SW480 (cell line): ENCODE measurements at places on chromosomes 3 and 15.
A peak's percentile ranks its signal among the peaks of the same experiment; 100 is the strongest.

DNA sequence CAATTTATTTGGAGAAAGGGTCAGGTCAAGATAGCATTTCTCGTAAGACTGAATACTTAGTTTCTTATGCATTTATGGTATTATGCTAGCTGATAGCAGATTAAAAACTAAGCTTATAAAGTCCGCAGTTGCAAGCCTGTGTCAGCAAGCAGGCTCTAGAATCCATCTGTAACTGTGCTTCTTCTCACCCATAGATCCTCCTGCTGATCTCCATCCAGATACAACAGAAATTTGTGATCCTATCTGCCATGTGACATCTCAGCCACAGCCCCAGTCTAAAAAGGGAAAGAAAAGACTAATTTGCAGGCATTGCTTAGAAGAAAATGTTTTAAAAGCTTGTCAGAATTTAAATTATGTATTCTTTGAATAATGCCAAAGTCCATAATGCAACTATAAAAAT is 265.4 kb upstream of the CCDC54 start:
- DNase-seq = no peak

- DNase-seq = no peak
These were observed 172.5 kb downstream of the POTEB3 start for GRCh38 chr15:21267671-21268395.

GRCh38 chr15:25959100-25959499 is 96.0 kb upstream of the ATP10A start:
- no peak for DNase-seq

GRCh38 chr3:23157331-23157730 is 45.8 kb upstream of the UBE2E2 start:
- no peak for DNase-seq

DNA sequence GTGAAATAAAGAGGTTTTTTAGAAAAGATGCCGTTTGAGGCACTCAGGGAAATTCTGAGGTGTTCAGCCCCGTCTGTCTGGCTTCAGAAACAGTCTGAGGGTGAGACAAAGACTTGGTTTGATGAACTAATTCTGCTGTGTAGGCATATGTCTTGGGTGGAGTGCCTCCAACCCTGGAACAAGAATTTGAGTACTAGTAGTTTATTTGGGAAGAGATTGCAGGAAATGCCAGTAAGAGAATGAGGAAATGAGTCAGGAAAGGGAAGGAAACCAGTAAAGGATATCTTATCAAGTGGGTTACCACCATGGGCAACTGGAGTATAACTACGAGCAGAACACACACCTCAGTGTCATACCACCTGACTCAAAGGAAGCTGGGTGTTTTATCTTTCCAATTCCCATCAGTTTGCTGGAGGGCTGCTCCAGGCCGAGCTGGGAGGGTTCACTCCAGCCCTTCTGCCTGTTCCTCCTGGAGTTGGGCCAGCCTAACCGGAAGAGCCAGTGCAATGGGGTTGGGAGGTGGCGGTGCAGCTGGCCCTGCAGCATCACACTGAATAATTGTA is 75.3 kb downstream of the TGFBR2 start:
- DNase-seq = no peak

GRCh38 chr3:73143821-73144237 is 82.4 kb downstream of the EBLN2 start:
- DNase-seq = peak; percentile 66

GRCh38 chr15:29740692-29741311 is 81.5 kb downstream of the TJP1 start:
- no peak for DNase-seq

DNA sequence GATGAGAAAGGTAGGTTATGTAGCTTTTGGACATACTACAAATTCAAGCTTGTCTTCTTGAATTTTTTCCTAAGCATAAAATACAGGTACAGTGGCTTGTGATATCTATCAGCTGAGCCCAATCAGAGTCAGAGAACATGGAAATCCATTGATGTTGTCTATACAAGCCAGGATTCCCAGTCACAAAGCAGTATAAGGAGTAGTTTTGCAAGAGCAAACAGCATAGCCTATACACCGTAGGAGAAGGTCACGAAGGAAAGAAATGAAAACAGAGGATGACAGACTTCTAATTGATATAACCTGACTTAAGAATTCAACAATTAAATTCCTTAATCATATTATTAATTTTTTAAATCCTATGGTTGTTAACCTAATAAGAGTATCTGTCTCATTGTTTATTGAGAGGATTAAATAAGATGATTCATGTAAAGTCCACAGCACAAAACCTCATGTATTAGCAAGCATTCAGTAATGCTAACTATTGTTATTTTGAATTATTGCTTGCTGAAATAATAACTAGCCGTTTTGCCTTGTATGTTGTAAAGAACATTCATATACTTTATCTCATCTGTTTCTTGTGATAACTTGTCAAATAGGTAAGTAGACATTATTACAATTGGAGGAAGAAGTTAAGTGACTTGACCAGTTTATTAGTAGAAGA is 276.6 kb upstream of the ZPLD1 start:
- DNase-seq = no peak
